ENCODE measurements at places on chromosomes 11 and 22.

- no peak for DNase-seq
Observed at GRCh38 chr22:22109693-22110466, 127.3 kb upstream of the TOP3B start.

DNA sequence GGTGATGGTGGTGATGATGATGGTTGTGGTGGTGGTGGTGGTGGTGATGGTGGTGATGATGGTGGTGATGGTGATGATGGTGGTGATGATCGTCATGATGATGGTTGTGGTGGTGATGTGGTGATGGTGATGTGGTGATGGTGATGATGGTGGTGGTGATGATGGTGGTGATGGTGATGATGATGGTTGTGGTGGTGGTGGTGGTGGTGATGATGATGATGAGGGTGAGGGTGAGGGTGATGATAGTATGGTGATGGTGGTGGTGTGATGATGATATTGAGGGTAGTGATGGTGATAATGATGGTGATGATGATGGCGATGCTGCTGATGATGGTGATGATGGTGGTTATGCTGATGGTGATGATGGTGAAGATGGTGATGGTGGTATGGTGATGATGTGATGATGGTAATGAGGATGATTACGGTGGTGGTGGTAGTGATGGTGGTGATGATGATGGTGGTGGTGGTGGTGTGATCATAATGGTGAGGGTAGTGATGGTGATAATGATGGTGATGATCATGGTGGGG, 63.8 kb downstream of the MPPED1 start:
- DNase-seq: no peak

DNA sequence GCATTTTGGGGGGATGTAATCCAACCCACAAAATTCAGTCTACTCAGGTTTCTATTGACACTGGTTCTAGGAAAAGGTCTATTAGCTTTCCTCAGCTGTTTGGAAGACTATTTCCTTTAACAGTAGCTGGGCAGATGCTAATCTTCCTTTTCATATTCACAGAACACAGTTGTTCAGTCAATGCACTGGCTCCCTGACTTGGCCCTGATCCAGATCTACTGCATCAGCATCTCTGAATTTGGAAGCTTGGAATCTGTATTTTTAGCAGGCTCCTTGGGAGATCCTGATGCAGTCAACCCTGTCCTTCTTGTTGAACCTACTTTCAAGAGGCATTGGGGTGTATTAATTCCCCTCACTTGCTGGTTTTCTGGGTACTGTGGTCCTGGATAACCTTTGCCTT, 6.3 kb downstream of the HTATIP2 start:
- no peak for DNase-seq

DNA sequence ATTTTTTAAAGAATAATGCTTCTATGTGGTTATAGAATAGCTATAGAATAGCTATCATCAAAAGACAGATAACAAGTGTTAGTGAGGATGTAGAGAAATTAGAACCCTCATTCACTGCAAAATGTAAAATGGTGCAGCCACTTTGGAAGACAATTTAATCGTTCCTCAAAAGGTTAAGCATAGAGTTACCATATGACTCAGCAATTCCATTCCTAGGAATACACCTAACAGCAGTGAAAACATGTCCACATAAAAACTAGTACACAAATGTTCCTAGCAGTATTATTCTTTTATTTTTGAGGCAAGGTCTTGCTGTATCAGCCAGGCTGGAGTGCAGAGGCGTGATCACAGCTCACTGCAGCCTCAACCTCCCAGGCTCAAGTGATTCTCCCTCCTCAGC, 34.0 kb downstream of the RTL6 start:
- DNase-seq: no peak

- DNase-seq: no peak
Observed at GRCh38 chr11:12786891-12787290, 112.7 kb downstream of the TEAD1 start.

All from forelimb muscle (tissue), 1 donor.